HAP-1 (cell line): ENCODE measurements at places on chromosomes 6 and 20.

GRCh38 chr20:37330316-37330715 is 15.6 kb upstream of the SRC start:
- DNase-seq = no peak

GRCh38 chr6:14734416-14735340 is 511.2 kb upstream of the JARID2 start:
- DNase-seq = no peak

GRCh38 chr20:55953201-55953600 is 52.1 kb downstream of the CBLN4 start:
- DNase-seq = no peak

GRCh38 chr6:17957904-17958620 is 29.4 kb downstream of the KIF13A start:
- DNase-seq = no peak

DNA sequence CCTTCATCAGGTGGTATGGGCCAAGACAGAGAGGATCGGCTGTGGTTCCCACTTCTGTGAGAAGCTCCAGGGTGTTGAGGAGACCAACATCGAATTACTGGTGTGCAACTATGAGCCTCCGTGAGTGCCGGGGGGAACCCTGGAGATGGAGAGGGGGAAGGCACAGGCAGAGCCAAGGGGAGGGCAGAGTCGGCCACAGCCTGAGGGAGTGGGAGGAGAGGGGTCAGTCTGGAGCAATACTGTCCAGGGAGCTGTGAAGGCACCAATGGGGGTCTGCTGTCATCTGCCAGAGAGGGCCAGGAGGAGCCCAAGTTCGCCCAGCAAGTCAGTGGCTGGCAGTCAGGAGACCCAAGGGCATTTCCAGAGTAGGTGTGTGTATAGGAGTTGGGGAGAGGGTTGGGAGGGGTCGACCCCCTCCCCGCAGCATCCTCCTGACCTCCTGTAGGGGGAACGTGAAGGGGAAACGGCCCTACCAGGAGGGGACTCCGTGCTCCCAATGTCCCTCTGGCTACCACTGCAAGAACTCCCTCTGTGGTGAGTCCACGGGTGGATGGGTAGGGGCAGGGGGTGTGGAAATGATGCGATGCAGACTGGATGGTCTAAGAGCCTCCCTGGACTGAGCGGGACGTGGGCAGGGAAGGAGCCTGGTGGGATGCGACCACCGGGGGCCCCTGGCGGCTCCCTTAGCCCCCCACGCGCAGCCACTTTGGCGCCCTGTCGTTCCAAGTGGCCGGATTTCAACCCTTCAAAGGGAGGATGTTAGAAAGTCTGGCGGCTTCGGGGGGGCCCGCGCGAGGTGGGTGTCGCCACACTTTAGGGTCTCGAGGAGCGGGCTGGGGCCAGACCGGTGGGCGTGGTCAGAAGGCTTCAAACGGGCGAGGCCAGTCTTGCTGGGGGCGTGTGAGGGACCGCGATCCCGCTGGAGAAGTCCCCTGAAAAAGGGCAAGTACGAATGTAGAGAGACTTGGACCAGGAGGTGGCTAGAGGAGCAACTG is 7.2 kb downstream of the PI16 start:
- DNase-seq = no peak

DNA sequence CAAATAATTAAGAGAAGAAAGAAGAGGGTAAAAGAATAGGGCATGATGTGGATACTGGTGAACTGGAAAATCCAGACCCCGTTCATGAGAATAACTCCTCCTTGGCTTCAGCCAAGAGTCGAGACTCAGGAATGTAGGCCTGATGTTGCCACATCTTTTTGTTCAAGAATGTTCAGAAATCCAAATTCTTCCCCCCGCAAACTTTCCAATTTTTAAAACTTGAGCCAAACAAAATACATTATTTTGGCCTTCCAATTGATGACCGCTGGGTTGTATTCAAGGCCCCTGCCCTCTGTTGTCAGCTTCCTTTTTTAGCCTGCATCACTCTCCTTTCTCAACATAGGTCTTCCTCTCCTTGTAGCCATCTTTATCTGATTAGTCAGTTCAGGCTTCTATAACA is 106.1 kb downstream of the TNFAIP3 start:
- DNase-seq = no peak

GRCh38 chr6:136201732-136202131 is 48.4 kb downstream of the MTFR2 start:
- DNase-seq = no peak

DNA sequence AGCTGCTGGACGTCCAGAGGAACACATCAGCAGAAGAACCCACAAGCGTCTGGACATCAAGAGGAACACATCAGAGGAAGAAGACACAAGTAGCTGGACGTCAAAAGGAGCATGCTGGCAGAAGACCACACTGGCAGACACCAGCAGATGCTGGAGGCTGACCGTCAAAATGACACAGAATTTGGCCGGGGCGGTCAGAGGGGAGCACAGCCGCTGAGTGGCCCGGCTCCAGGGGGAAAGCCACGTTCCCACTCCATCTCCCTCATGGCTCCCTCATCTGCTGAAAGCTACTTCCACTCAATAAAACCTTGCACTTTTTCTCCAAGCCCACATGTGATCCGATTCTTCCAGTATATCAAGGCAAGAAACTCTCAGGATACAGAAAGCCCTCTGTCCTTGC is 283.6 kb downstream of the PTPRT start:
- DNase-seq = no peak

GRCh38 chr20:325045-325888 is at the start of gene SOX12:
Gene SOX12, plus strand, starts transcription at chr20:325552. Its CDS starts 373 bp downstream, at chr20:325925.
- DNase-seq = peak; percentile 98

GRCh38 chr6:17281497-17282481 is 628 bp downstream of the RBM24 start:
- DNase-seq = peak; percentile 67

GRCh38 chr6:26175428-26176181 is 88.4 kb downstream of the HFE start:
- peak; percentile 80 for DNase-seq

- DNase-seq = peak; percentile 58
Observed at GRCh38 chr20:46202766-46203509, 84.8 kb downstream of the CD40 start.

DNA sequence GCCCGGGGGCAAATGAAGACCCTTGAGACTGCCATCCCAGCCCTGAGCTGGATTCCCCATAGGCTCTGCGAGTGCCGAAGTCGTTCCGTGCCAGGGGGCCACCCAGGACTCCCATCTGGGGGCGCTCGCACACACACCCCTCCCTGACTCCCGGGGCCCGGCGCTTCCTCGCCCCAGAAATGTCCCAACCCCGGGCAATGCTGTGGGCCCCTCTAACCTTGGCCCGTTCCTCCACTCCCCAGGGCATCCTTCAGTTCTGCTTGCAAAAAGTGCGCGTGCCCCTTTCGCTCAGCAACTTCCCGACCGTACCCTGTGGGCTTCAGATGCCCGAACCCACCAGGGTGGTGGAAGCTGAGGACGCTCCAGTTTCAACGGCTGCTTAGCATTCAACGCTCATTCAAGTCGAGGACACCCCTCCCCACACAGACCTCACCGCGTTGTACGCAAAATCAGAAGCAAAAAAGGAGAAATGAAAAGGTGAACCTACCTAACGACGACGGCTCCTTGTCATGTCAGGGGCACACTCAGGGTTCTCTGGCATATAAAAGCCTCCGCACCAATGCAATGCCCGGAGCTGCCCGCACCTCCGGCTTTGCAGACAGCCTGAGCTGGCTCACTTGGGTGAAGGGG is 25.3 kb downstream of the RIPOR2 start:
- no peak for DNase-seq

GRCh38 chr6:8088886-8089285 is 13.5 kb downstream of the EEF1E1 start:
- DNase-seq = no peak

DNA sequence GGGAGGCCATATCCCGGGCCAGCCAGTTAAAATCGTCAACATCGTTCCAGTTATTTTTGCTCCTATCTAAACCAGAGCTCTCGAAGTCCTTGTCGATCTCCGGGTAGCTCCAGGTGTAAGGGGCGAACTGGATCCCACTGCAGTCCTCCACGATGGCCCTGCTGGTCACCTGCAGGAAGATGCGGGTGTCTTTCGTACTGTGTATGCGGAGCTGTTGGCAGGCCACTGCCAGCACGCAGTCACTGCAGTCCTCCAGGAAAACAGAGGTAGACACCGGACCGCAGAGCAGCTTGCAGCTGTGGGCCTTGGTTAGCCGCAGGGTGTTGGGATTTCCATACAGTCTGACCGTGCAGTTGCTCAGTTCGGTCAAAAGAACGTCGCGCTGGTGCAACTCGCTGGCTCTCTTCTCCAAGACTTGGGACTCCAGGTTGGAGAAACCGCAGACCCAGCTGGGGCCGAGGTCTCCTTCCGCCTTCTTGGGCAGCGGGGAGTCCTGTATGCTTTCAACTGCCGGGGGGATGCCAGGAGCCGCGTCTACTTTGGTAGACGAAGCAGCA is 742 bp downstream of the TBCC start:
- DNase-seq = peak; percentile 28

GRCh38 chr20:35618263-35619131 is 2.9 kb downstream of the SPAG4 start:
- DNase-seq = peak; percentile 54

DNA sequence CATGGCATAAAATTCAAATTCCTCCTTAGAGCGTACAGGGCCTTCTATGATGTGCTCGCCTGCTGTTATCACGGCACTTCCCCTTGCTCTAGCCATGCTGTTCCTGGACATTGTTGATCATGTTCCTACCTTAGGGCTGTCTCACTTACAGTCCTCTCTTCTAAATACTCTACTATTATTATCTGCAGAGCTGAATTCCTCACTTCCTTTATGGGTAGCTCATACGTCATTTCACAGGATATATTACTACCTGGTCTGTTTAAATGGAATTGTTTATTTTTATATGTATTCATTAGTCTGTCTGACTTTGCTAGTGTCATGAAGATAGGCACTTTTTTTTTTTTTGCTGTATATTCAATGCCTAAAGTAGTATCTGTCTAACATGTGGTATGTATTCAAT is 94.7 kb upstream of the FLRT3 start:
- no peak for DNase-seq

GRCh38 chr6:127951172-127951917 is 50.5 kb upstream of the THEMIS start:
- DNase-seq = no peak

DNA sequence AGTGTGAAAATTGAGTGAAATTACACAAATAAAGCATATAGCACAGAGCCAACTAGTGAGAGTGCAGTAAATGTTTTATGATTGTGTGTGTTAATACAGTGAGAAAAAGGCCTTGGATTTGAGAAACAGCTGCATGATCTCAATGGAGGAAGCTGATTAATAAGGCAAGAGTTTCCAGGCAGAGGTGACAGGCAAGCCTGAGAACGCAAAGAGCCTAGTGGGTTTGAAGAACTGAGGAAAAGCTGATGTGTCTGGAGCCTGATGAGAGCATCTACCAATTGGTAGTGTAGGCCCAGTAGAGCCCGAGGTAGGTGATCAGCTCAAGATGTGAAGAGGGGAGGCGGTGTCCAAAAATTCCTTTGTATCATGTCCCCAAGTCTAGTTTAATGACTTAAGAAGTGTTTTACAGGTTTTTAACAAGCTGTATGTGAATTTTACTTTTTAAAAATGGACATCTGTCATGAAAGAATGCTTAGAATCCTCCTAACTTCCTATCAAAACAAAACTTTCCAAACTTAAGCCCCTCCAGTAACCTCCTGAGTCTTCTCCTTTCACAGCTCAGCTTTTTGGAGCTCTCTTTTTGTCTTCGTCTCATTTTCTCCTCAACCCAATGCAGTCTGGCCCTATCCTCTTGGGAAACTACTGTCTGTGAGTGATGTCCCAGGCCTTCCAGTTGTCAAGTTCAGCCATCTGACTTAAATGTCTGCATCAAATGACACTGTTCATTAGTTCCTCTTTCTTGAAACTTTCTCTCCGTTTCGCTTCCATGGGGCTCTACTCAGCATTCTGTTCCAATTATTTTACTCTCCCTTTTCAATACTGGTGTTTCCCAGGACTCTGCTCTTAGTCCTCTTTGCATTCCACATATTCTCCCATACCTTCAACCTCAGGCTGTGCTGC is 1.2 kb downstream of the CDC40 start:
- DNase-seq = no peak

DNA sequence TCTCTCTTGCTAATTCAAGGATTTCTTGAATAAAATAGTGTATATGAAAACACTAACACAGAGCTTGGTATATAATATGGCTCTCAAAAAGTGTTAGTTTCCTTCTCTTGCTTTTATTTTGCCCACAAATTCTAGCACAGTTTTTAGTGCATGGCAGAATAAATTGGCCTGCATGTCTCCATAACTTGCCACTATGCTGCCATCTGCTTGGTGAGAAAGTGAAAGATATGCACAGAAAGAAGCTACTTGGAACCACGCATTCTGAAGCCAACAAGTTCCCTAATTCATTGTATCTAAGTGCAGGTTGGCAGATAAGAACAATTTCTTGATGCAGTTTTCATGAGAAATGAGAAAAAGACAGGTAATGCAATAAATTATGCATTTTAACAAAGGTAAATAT is 101.2 kb downstream of the EPHA7 start:
- no peak for DNase-seq

GRCh38 chr20:24823989-24824693 is 124.9 kb upstream of the CST7 start:
- no peak for DNase-seq

DNA sequence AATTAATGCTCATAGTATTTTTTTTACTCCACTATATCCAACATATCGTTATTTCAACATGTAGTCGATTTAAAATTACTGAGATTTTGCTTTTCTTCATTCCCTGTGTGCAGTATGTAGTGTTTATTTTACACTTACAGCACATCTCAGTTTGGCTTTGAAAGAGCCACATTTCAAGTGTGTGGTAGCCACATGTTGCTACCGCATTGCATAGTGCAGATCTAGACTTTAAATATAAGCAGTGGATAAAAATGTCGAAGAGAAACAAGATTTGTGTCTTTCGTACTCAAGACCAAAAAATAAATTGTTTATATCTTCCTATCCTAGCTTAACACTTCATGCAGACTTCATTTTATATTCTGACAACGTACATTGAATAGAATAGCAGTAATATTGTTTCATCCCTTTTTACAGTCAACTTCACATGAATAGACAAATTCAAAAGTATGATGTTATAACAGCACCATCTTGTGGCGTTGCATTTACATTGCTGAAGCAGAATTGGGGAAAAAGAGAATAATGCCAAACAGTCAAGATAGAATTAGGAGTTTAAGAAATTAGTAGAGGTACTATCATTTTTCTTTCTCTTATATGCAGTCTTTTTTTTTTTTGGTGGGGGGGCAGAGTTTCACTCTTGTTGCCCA is 29.9 kb downstream of the FBXO5 start:
- no peak for DNase-seq

- no peak for DNase-seq
Observed at GRCh38 chr6:5517796-5518195, 256.5 kb downstream of the FARS2 start.
